Midbrain (tissue), 1 donor: ENCODE measurements at places on chromosomes 1 and 21.
A peak's percentile ranks its signal among the peaks of the same experiment; 100 is the strongest.

GRCh38 chr1:95301091-95301490 is 67.1 kb downstream of the RWDD3 start:
- DNase-seq: no peak

GRCh38 chr1:212553676-212554075 is 54.9 kb upstream of the ATF3 start:
- no peak for DNase-seq

DNA sequence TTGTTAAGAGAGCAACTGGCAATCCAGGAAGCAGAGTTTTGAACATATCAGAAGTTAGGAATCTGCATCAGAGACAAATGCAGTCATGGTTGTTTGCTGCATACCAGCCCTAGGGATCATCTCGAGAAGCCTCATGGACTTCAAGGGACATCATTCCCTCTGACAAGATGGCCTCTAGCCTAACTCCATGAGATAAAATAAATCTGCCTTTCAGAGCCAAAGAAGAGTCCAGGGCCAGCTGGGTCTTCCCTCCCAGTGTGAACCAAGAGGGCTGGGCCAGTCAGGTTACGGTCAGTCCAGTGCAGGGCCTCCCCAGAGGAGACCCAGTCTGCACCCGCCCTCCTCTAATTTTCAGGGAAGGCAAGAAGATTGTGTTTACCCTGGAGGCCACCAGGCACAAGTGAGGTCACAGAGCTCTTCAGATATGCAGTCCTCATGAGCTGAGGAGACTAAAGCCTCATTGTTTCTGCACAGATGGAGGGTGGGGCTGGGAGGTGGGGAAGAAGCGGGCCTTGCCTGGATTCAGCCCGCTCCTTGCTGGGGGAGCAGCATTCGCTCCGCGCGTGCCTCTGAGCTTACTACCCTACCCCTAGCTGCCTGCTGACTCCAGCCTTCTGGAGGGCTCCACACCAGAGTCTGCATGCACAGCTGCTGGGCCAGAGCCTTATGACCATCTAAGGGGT is 52.8 kb downstream of the CAPN2 start:
- peak; percentile 71 for DNase-seq

DNA sequence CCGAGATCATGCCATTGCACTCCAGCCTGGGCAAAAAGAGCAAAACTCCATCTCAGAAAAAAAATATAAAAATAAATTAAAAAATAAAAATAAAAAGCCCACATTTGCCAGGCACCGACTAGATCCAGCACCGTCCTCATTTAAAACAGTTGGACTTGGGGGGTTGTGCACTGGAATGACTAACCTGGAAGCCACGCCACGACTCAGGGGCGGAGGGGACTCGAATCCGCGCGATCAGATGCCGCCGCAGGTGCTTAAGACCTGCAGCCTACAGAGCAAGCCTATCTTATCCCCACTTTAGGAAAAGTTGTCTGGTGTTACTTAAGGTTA is 38.5 kb downstream of the ZBTB8OS start:
- DNase-seq: no peak

DNA sequence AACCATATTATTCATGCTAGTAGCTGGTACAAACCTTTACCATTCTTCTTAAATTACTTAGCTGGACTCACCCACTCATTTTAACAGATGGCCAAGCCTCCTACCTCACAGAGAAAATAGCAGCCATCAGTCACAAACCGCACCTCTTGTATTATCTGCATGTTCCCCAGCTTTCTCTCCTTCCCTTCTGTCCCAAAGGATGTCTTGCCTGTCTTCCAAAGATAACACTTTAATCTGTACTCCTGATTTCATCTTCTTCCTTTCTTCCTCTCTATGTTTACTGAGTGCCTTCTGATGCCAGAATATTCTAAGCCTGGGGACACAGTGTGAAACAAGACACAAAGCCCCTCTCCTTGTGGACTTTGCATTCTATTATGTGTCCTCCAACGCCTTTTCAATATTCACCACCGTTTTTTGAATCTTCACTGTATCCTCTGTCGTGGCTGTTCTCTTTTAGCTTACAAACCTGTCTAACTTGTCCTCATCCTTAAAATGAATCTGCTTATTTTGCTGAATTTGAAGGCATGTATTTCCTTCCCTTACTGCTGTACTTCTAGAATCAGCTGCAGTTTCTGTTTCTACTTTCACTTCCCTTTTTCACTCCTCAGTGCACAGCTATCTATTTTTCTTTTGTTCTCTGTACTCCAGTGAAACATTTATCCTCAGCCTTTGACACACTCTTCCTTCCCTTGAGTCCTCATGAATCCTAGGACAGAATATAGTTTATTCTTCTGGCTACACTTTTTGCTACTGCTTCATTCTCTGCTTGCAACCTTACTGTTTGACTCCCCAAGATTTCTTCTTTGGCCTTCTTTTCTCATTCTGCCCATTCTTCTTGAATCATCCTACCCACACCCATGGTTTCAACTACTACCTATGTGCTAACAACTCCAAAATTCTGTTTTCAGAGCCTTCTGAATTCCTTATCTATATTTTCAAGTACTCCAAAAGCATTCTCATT is 216.9 kb upstream of the SAMSN1 start:
- DNase-seq: peak; percentile 40

DNA sequence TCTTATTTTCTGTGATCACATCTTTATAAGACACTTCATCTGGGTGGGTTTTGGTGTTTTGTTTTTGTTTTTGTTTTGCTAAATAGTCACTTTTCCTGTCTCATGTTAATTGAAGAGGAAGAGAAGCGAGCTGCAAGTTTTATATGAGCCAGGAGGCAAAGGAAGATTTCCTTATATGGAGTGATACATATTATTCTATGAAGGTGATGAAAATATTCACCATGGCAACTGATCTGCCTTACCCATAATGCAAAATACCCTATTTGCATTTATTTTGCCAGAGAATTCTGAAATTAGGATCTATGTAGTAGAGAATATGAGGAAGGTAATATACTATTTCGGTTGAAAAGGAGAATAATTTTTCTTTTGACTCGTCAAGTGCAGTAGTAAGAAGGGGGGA is 13.9 kb downstream of the CXADR start:
- no peak for DNase-seq
